Bladder microvascular endothelial cell (primary cell): ENCODE measurements at places on chromosomes 4 and X. TPM values are rescaled to one million over a fixed set of nuclear protein-coding genes. Genes with fewer than 3 reads are reported as not detected.

Gene TLR6
- 0.31 and 0.81 TPM in 2 replicates for total RNA-seq

Gene TMSB15A
- total RNA-seq, result 0.82 and 1.8 TPM in 2 replicates

Gene AMER1
- total RNA-seq, result 0.81 and 2.4 TPM in 2 replicates

Gene FHDC1
- under 0.01 and 0.25 TPM in 2 replicates for total RNA-seq

Gene DGKK
- not detected in 2 replicates for total RNA-seq

Gene LRBA
- total RNA-seq, result 33.2 and 57.6 TPM in 2 replicates

Gene PLXNB3
- 2.9 and 20.6 TPM in 2 replicates for total RNA-seq

Gene FRMPD3
- total RNA-seq, result not detected in 2 replicates

Gene FGFR3
- 0.32 and 3.2 TPM in 2 replicates for total RNA-seq

Gene AWAT1
- total RNA-seq, result not detected in 2 replicates

Gene MAGEA10
- not detected in 2 replicates for total RNA-seq

Gene RAB9B
- 0.32 and 1.1 TPM in 2 replicates for total RNA-seq

Gene GRIA3
- 0.32 TPM in 1 of 2 replicates, not detected in the other for total RNA-seq

Gene KCNE5
- under 0.01 and 0.06 TPM in 2 replicates for total RNA-seq

Gene RTL3
- total RNA-seq, result under 0.01 TPM in 1 of 2 replicates, not detected in the other

Gene FAM13A
- total RNA-seq, result 2.6 and 3.1 TPM in 2 replicates

Gene MGARP
- total RNA-seq, result 0.49 and 0.94 TPM in 2 replicates

Gene BBS12
- 3.9 and 6.2 TPM in 2 replicates for total RNA-seq

Gene SH3D19
- total RNA-seq, result 31.4 and 59.7 TPM in 2 replicates

Gene HPGD
- not detected in 2 replicates for total RNA-seq

Gene F8A1
- total RNA-seq, result 1.3 and 2.3 TPM in 2 replicates

Gene ZFP92
- under 0.01 and 0.69 TPM in 2 replicates for total RNA-seq

Gene FRAS1
- total RNA-seq, result 1.3 and 4.0 TPM in 2 replicates

Gene PRDM5
- 3.1 and 5.7 TPM in 2 replicates for total RNA-seq

Gene AADAT
- total RNA-seq, result 0.32 and 2.3 TPM in 2 replicates

Gene CD38
- total RNA-seq, result under 0.01 and 5.3 TPM in 2 replicates

Gene COX7B
- 347 and 367 TPM in 2 replicates for total RNA-seq

Gene GPR119
- total RNA-seq, result not detected in 2 replicates

Gene TMPRSS11B
- total RNA-seq, result not detected in 2 replicates

Gene GPR173
- 0.65 and 4.0 TPM in 2 replicates for total RNA-seq

Gene ERCC6L
- 3.1 and 3.5 TPM in 2 replicates for total RNA-seq

Gene LRP2BP
- total RNA-seq, result 0.16 and 0.94 TPM in 2 replicates

Gene ARHGAP4
- total RNA-seq, result 10.9 and 14.9 TPM in 2 replicates

Gene PPARGC1A
- total RNA-seq, result 1.0 TPM in 1 of 2 replicates, not detected in the other

Gene JAKMIP1
- total RNA-seq, result not detected in 2 replicates

Gene TKTL2
- total RNA-seq, result 0.06 TPM in 1 of 2 replicates, not detected in the other

Gene PDGFC
- total RNA-seq, result 0.97 and 77.0 TPM in 2 replicates

Gene PDCL2
- not detected in 2 replicates for total RNA-seq

Gene BMP3
- not detected in 2 replicates for total RNA-seq

Gene ZNF827
- 4.0 and 5.9 TPM in 2 replicates for total RNA-seq

Gene MAP7D3
- total RNA-seq, result 13.1 and 26.9 TPM in 2 replicates

Gene PCDH10
- 0.38 and 0.65 TPM in 2 replicates for total RNA-seq

Gene CCSER1
- total RNA-seq, result 1.1 and 1.8 TPM in 2 replicates

Gene TMEM271
- total RNA-seq, result not detected in 2 replicates

Gene NKAP
- 2.9 and 3.1 TPM in 2 replicates for total RNA-seq
